Left ventricle myocardium inferior (tissue), 1 donor: ENCODE measurements at places on chromosomes 7 and 10. TPM values are rescaled to one million over a fixed set of nuclear protein-coding genes. Genes with fewer than 3 reads are reported as not detected.

TNS3 gene
- 40.6 TPM for total RNA-seq

CYP3A4 gene
- not detected for total RNA-seq

PTPN20 gene
- 13.0 TPM for total RNA-seq

ASB15 gene
- total RNA-seq, result 76.8 TPM

C10orf67 gene
- total RNA-seq, result 0.36 TPM

LOXL4 gene
- total RNA-seq, result 1.4 TPM

BZW2 gene
- 308 TPM for total RNA-seq

SERPINE1 gene
- total RNA-seq, result 4.3 TPM

CRHR2 gene
- 0.19 TPM for total RNA-seq

NSUN5 gene
- 15.9 TPM for total RNA-seq

TAS2R5 gene
- total RNA-seq, result 0.47 TPM

IL6 gene
- 0.69 TPM for total RNA-seq

SEMA3E gene
- 0.27 TPM for total RNA-seq

SLC25A40 gene
- total RNA-seq, result 27.0 TPM

URGCP gene
- total RNA-seq, result 39.6 TPM

ZNF777 gene
- 7.2 TPM for total RNA-seq

TUBAL3 gene
- total RNA-seq, result 0.36 TPM
